Stimulated activated CD4-positive, alpha-beta T cell treated with anti-CD3 and anti-CD28 coated beads, Interleukin-12 subunit alpha, Interleukin-12 subunit beta, amount 100 ng/mL, for 48 hours (primary cell): ENCODE measurements at places on chromosomes 2 and 18.

DNA sequence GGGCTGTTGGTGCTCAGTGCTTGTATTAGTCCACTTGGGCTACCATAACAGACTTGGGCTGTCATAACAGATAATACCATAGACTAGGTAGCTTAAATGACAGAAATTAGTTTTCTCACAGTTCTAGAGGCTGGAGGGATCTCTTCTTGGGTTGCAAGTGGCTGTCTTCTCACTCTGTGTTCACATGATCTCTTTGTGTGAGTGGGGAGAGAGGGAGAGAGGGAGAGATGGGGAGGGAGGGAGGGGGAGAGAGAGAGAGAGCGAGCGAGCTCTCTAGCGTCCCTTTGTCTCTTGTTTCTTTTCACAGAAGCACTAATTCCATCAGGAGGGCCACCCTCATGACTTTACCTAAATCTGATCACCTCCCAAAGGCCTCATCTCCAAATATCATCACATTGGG lies 4.5 kb upstream of the XRCC5 start:
- no peak for DNase-seq

DNA sequence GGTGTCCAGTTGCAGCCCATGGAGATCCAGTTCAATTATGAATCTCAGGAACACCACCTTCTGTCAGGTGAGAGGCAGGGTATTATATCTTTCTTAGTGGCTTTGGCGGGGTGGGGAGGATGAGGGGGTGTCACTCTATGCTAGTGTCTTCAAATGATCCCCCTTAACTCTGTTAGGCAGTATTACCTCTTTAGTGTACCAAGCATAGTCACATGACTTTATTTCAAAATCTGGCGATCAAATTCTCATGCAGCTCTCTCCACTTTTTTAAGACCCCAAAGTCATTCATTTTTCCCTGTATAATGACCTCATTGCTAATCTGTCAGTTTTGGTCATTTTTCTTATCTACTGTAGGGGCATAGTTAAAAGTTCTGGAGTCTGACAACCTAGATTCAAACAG lies 1.1 kb upstream of the ZSCAN30 start:
- no peak for DNase-seq

DNA sequence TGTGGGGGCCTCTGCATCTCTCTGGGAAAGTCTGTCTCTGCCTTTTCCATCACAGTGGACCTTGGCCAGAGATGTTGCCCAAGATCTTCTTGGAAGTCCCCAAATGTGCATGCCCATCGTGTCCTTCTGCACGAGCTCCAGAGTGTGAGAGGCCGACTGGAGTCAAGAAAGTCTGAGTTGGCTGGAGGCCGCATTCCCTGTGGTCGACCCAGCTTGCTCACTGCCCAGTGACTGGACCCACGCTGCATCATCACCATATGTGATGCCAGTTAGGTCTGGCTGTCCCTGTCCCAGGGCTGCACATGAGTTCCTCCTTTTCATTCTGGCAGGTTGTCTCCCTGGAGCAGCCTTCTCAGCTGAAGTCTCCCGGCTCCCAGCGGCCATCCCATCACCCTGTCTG lies 93.8 kb downstream of the ARL4C start:
- DNase-seq, result no peak

DNA sequence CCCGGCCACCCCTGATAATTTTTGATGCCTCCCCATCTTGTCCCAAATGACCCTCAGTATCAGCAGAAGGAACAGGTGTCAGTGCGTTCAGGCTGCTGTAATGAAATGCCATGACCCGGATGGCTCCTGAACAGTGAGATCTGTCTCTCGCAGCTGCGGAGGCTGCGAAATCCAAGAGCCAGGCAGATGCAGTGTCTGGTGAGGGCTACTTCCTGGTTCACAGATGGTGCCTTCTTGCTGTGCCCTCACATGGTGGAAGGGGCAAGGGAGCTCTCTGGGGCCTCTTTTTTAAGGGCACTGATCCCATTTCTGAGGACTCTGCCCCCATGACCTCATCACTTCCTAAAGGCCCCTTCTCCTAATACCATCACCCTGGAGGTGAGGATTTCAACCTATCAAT lies 152.2 kb downstream of the TWIST2 start:
- DNase-seq, result no peak

- DNase-seq, result no peak
These were observed 50.0 kb upstream of the ACMSD start for GRCh38 chr2:134788417-134788816.
